ENCODE measurements at places on chromosomes 4 and X.
A peak's percentile ranks its signal among the peaks of the same experiment; 100 is the strongest.

DNA sequence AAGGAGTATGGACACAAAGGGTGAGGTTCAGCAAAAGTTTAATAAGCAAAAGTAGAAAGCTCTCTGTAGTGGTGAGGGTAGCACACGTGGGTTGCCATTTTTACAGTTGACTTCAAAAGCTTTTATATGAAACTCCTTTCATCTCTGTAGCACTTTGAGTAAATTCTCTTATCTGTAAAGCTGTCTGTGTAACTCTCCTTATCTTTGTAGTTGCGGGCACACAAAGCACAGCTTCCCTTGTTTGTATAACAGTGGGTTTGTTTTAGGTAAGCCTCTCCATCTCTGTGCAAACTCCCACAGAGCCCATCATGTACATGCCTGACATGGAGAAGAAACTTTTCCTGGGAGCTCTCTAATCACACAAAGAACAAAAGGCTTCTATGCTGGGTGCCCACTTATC is 325.9 kb upstream of the PABPC5 start:
- no peak for DNase-seq

GRCh38 chrX:29690061-29690460 is 525.3 kb upstream of the MAGEB2 start:
- DNase-seq: no peak

DNA sequence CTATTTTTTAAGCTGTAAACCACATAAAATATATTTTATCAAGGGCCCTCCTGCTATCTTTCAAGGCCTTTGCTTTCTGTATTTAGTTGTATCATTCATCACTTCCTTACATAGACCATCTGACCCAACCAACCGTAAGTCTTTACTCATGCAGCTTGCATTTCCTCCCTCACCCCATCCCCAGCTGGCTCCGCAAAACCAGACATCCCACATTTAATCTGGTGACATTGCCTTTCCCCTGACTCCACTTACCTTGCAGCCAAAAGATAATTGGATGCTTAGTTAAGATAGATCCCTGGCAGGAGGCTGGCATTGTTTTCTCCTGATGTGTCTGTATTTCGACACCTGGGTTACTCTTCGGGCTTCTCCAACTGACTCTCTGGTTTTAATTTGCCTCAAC is 183.7 kb upstream of the LDB2 start:
- DNase-seq: no peak

GRCh38 chrX:150337536-150337935 is 25.6 kb upstream of the MAMLD1 start:
- DNase-seq: no peak

- no peak for DNase-seq
Observed at GRCh38 chrX:1925053-1925481, 310.2 kb downstream of the ASMT start.

DNA sequence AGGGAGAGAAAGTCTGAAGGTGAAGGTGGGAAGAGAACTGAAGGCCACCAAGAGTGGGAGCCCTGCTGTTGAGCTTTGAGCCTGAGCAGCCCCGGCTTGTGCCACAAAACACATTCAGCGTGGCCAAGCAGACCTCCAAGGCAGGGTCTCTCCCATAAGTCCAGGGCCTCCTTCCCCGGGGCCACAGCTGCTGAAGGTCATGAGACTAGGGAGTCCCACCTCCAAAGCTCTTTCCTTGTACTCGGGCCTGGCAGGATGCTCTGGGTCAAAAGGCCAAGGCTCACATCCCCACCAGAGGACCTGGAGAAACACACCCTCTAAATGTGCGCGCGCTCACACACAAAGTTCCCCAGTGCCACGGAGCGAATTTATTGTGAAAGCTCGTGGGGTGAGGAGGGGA is 3.5 kb upstream of the ARHGAP4 start:
- DNase-seq: no peak

- no peak for DNase-seq
Observed at GRCh38 chr4:183814461-183814860, 90.6 kb upstream of the STOX2 start.

DNA sequence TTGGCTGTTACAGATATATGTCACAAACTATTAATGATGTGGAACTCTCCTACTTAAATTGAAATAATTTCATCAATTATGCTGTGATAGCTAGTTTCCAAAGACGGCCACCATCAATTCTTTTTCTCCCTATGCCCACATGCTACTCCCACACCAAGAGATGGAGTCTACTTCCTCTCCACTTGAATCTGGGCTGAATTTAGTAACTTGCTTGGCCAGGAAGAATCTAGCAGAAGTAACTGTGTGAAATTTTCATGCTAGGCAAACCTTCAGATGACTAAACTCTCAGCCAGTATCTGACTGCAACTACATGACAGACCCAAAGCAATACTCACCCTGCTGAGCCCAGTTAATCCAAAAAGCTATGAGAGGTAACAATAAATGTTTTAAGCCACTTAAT is 3.2 kb downstream of the SEPSECS start:
- DNase-seq: no peak

GRCh38 chr4:110860901-110861300 is 238.0 kb upstream of the PITX2 start:
- no peak for DNase-seq

GRCh38 chr4:38049545-38050170 is 89.5 kb downstream of the PTTG2 start:
- no peak for DNase-seq

GRCh38 chr4:110198049-110198434 is 373 bp downstream of the ELOVL6 start:
- no peak for DNase-seq

DNA sequence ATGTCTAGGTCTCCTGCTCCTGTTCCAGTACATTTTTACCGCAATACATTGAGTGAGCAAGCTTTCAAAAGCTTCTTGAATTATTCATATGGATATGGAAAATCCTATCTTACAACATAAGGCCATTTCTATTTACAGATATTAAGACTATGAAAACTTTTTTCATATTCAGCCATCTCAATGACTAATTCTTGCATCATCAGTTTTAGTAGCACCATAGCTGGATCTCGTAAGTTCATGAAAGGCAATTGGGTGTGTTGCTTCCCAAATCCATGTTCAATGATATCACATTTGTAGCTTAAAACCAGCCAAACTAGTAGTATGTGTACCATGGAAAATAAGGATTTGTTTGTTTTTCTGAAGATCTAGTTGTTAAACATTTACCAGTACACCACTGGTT is 118.3 kb upstream of the GABRA2 start:
- no peak for DNase-seq

GRCh38 chr4:86788826-86789225 is 60.4 kb downstream of the SLC10A6 start:
- no peak for DNase-seq

DNA sequence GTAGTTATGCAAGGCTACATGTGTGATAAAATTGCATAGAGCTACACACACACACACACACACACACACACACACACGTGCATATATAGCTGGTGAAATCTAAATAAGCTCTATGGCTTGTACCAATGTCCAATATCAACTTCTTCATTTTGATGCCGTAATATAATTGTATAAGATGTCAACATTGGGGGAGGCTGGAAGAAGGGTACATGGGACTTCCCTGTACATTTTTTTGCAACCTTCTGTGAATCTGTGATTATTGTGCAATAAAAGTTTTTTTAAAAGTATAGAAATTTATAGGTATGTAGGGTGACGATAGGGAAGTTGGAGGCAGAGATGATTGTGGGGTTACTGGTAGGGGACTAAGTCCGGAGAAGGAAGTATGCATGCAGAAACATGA is 105.5 kb downstream of the HDAC8 start:
- DNase-seq: no peak

DNA sequence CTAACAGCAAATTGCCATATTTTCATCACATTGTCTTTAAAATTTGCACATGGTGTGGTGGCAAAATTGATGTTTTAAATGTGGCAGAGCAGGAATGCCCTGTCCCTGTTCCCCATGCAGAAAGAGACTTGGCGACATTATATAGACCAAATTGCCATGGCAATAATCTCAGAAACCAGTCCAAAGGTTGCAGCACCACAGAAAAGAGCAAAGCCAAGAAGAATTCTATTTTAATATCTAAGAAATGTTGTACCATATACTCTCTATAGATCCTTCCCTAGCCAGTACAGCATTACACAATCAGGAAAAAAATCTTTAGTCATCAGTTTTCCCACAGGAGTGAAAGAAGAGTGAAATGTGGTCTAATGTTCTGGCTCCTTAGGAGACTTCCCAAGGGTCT is 80.0 kb downstream of the UGT2B28 start:
- no peak for DNase-seq

GRCh38 chr4:3874525-3875110 is 108.4 kb downstream of the ADRA2C start:
- no peak for DNase-seq

- no peak for DNase-seq
Observed at GRCh38 chr4:145899886-145900460, 38.6 kb downstream of the ZNF827 start.

GRCh38 chr4:20359692-20360091 is 108.0 kb downstream of the SLIT2 start:
- no peak for DNase-seq

DNA sequence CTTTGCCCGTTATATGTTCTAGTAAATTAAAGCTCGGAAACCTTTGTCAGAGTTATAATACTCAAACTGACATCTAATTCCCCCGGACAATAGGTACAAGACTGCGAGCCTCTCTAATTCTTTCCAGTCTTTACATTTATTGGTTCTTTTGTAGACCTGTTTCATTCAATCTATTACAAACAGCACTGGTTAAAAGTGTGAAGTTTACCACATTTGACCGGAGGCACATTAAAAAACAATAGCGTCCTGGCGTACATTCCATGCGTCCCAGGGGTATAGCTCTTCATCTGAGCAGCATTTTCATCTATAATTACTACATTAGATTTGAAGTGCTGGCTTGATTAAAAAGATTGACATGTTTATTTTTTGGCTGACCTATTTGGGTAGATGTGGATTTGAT is 49.9 kb upstream of the TENM3 start:
- no peak for DNase-seq

GRCh38 chrX:5644776-5645175 is 583.9 kb downstream of the NLGN4X start:
- no peak for DNase-seq

GRCh38 chr4:144653781-144654545 is 8.0 kb downstream of the HHIP start:
- no peak for DNase-seq

DNA sequence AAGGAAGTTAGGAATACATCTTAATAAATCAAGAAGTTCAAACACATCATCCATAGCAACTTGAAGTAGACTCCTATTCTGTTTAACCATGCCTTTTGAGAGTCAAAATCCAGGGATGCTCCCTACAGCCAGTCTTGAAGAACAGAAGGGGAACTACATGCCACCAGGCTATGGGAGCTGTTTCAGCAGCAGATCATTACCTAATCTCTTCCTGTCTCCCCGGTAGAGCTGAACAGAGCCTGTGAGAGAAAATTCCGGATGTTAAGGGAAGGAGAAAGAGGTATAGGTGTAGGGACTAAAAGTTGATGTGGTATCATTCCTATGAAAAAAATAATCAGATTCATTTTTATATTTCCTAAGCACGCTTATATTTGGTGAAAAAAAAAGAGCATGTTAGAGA is 352.2 kb downstream of the SPRY1 start:
- DNase-seq: no peak

- no peak for DNase-seq
Observed at GRCh38 chr4:5799406-5799805, 88.4 kb downstream of the EVC start.

GRCh38 chr4:102959496-102959895 is 60.0 kb downstream of the SLC9B1 start:
- DNase-seq: no peak

DNA sequence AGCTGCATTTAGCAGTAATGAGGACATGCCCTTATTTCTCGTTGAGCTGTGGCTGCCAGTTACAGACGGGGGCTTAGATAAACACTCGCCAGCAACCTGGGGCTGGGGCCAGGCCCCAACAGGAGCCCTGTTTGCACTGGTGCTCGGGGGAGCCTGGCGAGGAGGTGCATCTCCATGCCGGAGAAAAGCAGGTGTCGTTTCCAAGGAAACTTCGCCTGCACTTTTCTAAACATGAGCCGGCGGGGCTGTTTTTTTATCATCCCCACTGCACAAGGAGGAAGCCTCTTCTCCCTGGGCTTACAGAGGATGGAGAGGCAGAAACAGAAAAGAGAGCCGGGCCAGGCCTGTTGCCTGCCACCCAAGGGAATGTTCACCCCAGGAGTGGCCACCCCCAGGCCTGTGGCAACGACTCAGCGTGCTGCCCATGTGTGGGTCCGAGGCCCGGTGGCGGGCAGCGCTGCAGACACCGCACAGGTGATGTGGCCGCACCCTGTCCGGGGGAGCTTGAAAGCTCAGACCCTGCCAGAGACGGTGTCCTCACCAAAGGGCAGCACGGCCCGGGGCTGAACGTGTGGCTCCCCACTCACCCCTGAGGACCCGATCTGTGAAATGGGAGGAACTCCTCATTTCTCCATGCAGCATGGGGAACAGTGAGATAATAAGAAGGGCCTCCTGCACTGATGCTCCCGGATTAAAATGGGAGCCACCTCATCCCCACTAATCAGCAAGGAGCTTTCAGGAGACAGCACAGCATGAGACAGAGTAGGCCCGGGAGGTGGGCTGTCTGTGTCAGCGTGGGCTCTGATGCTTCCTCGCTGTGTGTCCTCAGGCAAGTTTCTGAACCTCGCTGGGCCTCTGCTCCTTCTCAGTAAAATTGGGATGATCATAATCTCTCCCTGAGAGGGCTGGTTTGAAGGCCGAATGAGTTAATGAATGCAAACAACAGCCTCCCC is 33.8 kb upstream of the ADRA2C start:
- DNase-seq: no peak

DNA sequence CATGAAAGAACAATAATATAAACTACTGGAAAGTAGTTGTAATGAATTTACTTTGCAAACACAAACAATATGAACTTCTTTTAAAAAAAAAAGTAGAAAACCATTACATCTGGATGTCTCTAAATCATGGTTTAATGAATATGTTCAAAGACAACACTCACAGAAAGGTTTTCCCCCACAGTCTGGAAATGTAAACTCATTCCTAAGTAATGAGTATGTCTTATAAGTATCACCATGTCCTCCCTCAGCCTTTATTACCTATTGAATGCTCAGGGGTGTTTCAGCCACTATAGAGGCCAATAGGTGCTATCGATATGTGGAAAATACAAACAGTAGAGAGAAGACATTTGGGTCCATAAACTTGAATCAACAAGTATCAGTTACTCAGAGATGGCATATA is 186.7 kb downstream of the PALLD start:
- DNase-seq: no peak

DNA sequence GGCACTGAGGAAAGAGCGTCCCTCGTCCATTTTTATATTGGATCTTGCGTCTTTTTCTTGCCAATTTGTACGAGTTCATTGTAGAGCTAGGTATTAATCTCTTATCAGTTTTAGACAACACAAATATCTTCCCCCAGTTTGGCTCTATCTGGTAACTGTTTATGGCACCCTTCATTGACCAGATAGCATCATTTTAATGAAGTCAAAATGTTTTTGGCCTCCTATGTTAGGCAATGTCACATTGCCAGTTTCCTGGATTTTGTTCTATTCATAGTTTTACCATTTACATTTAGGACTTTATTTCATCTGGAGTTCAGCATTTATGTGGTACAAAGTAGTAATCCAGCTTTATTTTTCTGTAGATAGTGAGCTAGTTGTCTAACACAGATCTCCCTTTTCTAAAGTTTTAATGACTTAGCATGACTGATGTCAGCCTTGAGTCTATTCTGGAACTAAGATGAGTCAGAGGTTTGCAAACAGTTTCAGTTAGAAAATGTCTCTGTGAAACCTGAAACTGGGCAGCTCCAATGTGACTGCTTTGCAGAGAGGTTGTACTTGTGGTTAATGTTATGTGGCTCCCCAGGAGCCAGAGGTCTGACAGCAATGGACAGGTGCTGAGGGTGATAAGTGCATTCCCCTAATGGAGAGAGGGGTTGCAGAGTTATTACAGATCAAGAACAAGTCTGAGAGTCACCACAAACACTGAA is 5.3 kb upstream of the STBD1 start:
- peak; percentile 25 for DNase-seq

GRCh38 chrX:43880425-43880824 is 1.8 kb downstream of the MAOB start:
- DNase-seq: no peak

Data from NCI-H460 (cell line).